ENCODE measurements at places on chromosomes 7 and 10.
A peak's percentile ranks its signal among the peaks of the same experiment; 100 is the strongest.

DNA sequence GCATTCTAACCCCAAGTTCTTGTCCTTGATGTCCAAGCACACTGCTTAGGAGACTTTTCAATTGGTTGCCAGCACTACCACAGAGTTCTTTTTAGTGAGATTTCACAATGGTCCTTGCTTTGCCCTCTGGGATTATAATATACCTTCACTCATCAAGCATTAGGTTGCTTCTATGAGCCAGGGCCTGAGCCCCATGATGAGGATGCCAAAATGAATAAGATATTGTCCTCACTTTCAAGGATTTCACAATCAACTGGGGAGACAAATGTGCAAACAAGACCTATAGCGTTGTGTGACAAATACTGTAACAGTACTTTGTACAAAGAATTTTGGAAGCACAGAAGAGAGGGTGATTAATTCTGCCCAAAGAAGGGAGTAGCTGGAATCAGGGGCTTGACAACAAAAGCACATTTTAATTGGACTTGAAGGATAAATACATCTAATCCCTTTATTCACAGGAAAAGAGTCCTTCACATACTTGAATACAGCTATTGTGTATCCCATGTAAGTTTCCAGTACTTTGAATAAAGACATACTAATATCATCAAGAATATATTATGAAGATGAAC, 263.6 kb upstream of the LRRN3 start:
- no peak for DNase-seq

GRCh38 chr7:35728412-35729060, 33.6 kb upstream of the HERPUD2 start:
- DNase-seq = no peak

DNA sequence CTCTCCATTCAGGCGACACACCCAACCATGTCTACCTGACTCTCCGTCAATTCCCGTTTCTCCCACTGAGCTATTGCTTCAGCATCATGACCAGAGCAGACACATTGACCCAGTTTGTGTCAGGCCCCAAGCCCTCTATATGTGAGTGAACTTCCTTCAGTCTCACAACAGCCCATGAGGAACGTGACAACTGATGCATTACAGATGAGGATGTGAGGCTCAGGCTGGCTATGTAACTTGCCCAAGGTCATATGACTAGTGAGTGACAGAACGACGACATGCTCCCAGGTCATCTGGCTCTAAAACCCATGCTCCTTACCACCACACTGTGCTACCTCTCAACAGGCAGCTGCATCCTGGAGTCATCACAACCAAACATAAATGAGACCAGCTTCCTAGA, 3.7 kb downstream of the TMEM140 start:
- no peak for DNase-seq

GRCh38 chr7:146876411-146876810, 759.8 kb downstream of the CNTNAP2 start:
- no peak for DNase-seq

DNA sequence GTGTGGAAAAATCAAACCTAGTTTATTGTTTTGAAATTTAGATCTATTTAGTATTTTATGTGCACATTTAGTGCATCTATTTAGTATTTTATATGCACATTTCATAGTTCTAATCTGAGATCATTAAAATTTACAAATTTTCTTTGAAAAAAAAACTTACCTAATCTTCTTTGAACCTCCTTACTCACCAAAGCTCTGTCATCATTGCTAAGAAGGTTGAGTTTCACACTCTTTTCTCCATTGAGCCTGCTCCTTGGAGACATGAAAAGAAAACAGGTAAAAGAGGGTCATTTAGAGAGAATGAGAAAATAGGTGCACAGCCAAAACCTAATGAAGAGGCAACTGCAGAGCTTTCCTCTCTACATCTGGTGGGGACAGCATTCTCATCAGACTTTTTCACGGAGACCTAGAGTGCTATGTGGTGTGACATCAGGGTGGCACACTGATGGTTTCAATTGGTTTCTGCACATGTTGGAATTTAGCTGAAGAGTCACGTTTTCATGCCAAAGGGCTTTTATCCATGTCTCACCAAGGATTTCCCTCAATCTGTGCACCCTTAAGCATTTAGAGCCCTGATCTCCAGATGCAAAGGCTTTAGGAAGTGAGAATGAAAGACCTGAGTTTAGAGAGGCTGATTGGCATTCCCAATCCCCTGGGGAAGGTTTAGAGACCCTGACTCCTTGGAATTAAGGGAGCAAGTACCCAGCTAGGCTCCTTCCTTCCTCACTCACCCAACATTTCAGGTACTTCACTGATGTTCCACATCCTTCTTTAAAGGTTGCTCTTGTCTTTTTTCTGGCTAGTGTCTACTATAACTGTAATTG, 89.2 kb upstream of the CAPZA2 start:
- DNase-seq = no peak

DNA sequence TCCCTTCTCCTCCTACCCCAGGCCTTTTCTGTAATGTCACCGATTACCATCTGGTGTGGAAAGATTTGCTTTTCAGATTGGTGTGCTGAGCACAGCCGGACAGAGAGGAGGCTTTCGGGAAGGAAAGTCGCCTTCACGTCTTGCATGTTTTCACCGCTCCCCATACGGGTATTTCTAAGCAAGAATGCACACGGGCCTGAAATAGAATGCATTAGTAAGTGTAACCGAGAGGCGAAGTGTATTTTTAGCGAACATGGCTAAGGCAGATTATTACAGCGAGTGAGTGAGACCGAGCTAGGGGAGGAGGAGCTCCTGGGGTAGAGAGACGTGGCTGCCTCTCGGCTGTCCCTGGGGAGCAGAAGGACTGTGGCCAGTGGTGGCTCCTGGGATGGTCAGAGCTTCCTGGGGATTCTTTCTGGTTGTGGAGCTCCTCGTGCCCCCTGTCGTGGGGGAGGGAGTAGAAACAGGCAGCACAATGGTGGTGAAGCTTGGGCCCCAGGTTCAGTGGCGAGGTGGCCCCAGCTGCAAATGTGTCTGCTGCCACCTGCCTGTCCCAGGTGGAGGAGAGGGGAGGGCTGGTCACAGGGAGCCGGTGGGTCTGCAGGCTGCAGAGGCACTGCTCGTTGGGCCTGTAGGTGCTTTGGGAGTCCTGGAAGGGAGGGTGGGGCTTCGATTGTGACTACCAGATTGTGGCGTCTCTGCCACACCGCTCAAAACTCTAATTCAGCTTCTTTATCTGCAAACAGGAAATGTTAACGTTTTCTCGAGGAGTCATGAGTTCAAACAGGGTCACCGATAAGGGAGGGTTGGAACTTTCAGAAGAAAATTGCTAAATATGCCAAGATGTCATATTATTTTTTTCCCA, 135.8 kb downstream of the CAMK1D start:
- DNase-seq = peak; percentile 14

- no peak for DNase-seq
These were observed 69.3 kb downstream of the HIPK2 start for GRCh38 chr7:139708541-139708940.

DNA sequence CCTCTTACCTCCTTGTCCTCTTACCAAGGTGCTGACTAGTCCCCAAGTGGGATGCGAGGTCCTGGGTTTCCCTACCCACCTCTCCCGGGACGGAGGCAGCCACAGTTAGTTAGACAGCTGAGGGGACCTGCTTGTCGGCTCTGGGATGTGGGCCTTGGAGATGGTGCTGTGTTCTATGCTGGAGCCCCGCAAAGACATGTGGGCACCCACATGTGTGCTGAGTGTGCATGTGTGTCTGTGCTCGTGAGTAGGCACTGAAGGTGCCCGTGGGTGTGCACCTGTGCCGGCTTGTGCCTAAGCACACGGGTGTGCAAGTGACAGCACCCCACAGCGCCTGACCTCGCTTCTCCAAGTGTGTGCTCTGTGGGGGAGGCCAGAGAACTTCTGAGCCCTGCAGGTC, 62.2 kb downstream of the NEURL1 start:
- no peak for DNase-seq

GRCh38 chr10:133473270-133473669, 19.5 kb downstream of the SCART1 start:
- no peak for DNase-seq

- DNase-seq = no peak
These were observed 764 bp upstream of the TCF7L2 start for GRCh38 chr10:112949143-112949823.

- no peak for DNase-seq
These were observed 164.6 kb upstream of the TNS3 start for GRCh38 chr7:47746468-47746867.

GRCh38 chr7:133054162-133054840, 27.6 kb downstream of the CHCHD3 start:
- no peak for DNase-seq

Data from activated naive CD4-positive, alpha-beta T cell treated with Interleukin-2 at 50 U/mL for 16 hours (primary cell).